Dorsolateral prefrontal cortex (tissue), 122 donors: ENCODE measurements at places on chromosomes 16 and 17. TPM values are rescaled to one million over a fixed set of nuclear protein-coding genes. Genes with fewer than 3 reads are reported as not detected.

The CFAP52 gene
- 5.4 TPM for total RNA-seq

- DNase-seq: no peak
Measured at GRCh38 chr16:47538472-47538871, 77.3 kb downstream of the PHKB start.

DNA sequence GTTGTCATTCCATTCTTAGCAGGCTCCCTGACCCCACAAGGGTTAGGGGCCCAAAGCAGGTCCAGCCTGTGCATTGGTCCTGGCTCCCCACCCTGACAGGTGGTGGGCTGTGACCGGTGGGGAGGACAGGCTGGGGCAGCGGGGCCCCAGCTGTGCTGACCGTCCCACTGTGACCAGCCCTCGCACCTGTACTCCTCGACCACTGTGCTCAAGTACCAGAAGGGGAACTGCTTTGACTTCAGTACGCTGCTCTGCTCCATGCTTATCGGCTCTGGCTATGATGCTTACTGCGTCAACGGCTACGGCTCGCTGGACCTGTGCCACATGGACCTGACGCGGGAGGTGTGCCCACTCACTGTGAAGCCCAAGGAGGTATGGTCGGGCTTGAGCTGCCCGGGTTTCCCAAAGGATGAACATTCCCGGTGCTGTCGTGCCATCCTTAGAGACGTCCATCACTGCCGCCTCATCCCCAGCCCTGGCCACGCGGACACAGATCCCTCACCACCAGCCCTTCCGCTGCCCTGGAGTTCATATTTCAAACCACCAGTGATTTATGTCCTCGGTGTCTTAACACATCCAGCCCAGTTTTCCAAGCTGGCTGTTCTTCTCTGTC is 7.3 kb downstream of the DRC7 start:
- no peak for DNase-seq

- DNase-seq: no peak
Measured at GRCh38 chr16:84663433-84664101, 15.3 kb downstream of the KLHL36 start.

The NOL3 gene
- total RNA-seq: 43.3 TPM

DNA sequence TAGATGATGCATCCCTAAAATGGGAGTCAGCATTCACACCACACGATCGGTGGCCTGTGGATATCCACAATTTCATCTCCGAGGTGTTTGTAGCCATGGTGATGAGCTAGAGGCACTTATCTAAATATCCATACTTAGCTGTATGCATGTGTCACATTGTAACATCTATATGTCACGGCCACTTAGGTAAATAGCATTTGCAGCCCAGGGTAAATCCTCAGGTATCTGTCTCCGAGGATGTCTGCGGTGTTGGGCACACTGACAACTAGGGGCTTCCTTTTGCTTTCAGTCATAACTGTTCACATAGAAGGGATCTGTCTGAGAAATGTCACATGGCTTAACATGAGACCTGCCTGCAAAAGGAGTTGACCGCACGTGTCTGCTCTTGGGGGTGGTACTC is 455.2 kb upstream of the ZFHX3 start:
- DNase-seq: no peak

- no peak for DNase-seq
Measured at GRCh38 chr17:73593249-73593965, 50.8 kb downstream of the SDK2 start.

DNA sequence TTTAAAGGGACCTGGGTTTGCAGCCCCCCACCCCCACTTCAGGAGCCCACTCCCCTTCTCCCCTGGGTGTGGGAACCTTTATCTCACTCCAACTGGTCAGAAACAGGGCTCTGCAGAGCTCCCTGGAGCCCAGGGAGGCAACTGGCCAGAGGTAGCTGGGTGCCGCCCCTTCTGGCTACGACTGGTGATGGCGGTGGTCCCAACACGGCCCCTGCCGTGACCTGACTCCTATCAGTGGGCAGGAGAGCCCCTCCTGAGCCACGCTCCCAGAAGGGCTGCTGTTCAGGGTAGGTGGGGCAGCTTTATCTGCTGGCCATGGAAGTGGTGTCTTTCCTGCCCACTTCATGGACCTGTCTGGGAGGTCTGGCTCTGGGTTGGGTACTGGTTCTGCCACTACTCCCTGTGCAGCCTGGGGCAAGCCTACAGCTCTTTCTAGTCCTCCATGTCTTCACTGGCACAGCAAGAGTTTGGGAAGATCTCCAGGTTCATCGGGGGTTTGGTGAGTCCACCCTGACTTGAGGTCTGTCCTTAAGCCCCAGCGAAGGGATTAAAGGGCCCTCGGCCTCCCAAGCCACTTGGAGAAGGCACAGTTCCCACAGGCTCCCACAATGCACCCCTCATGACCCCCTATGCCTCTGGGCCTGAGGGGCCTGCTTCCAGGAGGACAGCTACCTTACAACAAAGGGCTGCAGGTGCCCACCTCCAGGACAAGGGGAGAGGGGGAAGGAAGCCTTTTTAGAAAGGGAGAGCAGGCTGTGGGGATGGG is 5.5 kb upstream of the SREBF1 start:
- DNase-seq: no peak

GRCh38 chr17:49990331-49990730 is 4.7 kb downstream of the DLX3 start:
- DNase-seq: no peak

DNA sequence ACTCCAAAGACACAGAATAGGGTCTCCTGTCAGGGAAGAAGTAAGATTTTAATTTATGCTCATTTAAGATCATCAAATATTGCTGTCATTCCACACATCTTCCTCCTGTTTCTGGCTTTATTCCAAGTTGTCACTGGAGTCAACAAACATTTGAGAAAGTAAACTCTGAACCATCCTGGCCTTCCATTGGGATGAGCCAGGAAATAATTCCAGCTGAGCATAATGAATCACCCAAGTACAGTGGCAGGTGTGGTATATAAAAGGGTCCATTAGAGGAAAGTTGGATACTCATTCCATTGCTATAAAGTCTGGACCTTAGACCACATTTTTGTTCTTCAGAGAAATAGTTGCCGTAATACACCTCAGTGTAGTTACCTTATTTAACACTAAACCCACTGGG is 246.1 kb downstream of the SLC39A11 start:
- DNase-seq: no peak

DNA sequence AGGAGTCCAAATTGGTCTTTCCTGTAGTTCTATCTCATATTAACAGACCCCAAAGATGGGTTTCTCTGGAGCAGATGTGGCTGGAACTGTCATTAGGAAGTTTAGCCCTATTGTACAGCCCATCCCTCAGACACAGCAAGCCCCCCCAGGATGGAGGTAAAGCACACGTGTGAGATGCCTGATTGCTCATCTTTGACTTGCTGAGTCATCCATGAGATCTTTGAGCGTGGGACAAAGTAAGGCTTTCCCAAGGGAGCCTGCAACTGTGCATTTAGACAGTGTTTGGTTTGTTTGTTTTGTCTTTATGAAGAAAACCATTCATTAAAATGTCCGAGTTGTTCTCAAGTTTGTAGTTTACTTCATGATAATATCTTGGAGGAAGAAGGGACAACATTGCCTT is 145.3 kb upstream of the CDH13 start:
- no peak for DNase-seq

The GSG1L gene
- total RNA-seq: 9.8 TPM

DNA sequence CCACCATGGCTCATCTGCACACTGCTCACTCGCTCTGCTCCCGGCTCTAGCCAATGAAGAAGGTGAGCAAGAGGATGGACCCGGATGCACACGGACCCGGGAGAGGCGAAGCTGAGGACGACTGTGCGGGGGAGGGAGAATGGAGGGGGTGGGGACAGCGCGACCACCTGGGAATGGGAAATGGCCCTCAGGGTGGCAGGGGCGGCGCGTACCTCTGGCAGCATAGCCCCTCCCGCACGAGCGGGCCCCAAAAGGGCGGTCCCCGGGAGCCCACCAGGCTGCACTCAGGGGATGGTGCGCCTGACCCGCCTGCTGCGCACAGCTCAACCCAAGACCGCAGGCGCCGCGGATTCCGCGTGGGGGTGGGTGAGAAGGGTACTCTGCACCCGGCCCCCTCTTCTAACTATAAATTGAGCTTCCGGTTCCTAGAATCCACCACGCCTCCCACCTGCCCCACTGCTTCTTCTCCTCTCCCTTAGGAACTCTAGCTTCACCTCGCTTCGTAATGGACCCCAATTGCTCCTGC is 6.1 kb downstream of the MT1H start:
- DNase-seq: no peak

- DNase-seq: no peak
Measured at GRCh38 chr16:24163935-24164334, 92.2 kb upstream of the CACNG3 start.

GRCh38 chr16:26816885-26817571 is 249.7 kb upstream of the C16orf82 start:
- DNase-seq: no peak

The CTRB1 gene
- total RNA-seq: 0.70 TPM

DNA sequence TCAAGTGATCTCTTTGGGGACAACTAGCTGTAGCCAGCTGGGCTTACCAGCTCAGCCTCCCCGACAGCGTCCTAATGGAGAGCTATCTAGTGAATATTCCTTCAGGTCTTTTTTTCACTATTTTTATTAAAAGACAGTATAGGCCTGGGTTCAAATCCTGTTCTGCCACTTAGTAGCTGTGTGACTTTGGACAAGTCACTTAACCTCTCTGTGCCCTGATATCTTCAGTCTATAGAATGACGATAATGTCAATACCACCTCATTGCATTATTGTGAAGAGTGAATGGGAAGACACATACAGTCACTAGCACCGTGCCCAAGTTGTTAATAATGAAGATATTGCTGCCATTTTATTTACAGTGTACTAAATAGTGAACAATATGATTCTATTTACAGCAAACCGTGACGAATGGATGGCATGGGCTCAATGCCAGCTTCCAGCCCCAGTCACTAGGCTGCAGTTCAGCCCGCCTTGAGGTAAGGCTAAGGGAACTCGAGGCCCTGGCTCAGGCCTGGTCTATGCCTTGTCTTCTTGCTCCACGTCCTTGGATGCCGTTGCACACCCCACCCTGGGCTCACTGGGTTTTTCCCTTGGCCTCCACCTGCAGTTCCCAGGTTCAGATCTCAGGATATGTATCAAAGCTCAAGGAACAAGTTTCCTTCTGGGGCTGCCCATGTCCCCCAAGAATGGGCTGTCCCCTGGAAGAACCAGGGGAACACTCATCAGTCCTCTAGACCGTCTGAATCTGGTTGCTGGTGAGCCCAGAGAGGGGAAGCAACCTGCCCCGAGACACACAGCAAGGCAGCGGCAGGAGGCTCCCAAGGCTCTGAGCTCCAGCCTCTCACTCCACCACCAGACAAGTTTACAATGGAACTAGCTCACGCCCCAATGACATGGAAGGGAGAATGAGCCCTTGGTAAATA is 95.4 kb upstream of the TNRC6C start:
- DNase-seq: no peak

The ATP2A3 gene
- total RNA-seq: 5.2 TPM

DNA sequence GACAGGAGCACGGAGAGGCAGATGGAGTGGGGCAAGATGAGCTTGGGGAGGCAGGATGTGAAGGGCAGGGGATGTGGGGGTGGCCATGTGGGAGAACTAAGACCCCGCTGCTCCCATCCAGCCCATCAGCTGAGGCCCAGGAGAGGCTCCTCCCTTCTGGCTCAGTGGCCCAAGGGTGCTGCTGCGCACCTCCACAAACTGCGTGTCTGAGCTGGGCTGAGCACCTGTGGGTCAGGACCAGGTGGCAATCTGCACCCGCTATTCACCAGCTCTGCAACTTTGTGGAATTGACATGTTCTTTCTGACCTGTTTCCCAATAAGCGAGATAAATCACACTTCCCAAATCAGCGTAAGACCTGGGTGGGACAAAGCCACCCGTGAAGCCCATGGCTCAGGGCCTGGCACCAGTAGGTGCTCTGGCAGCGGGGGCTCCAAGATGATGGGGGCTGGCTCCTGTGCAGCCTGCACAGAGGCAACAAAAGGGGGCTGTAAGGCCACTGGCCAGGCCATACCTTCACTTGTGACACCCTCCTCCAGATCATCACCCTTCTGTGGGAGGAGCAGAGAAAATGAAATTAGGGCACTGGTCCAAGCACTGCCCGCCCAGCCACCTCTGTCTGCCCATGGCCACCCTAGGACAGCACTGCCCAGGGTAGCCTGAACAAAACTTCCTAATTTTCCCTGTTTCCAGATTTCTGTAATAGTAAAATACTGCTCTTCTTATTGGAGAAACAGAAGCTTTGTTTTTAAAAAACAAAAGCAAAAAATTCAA is 11.7 kb upstream of the SREBF1 start:
- no peak for DNase-seq

The CFAP97D1 gene
- total RNA-seq: 0.10 TPM

- peak; percentile 39 for DNase-seq
Measured at GRCh38 chr16:84228256-84228838, 11.5 kb downstream of the KCNG4 start.

DNA sequence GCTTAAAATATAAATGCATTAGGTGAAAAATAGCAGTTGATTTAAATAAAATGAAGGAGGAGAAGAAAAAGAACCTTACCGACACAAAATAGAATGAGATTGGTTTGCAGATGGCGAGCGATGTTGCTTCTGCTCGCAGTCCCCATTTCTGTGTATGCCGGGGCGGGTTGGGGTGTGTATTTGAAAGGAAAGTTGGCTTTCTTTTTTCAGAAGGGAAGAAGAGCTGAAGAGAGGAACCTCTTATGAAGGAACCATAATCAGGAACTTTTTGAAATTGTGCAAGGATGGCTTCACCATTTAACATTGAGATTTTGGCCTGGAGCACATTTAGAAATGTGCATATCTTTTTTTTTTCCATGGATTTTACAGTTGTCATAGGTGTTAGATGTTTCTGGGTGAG is at the start of gene IGSF6:
Gene IGSF6, minus strand, starts transcription at position 156 of the 400 bp plus-strand sequence. Its CDS starts 10 bp downstream, at position 146.
- no peak for DNase-seq
